Prostate gland (tissue), 2 donors: ENCODE measurements at places on chromosomes 7 and 10. TPM values are rescaled to one million over a fixed set of nuclear protein-coding genes. Genes with fewer than 3 reads are reported as not detected.

GRCh38 chr7:111026343-111026742 lies 64.6 kb upstream of the LRRN3 start:
- H3K36me3 ChIP-seq: no peaks in the 10 kb centered on the region
- H3K4me3 ChIP-seq: no peak overlapping the region
- H3K27me3 ChIP-seq: no peaks in the 10 kb centered on the region
- DNase-seq: no peak
- H3K4me1 ChIP-seq: no peaks in the 10 kb centered on the region
- H3K27ac ChIP-seq: no peak overlapping the region

DNA sequence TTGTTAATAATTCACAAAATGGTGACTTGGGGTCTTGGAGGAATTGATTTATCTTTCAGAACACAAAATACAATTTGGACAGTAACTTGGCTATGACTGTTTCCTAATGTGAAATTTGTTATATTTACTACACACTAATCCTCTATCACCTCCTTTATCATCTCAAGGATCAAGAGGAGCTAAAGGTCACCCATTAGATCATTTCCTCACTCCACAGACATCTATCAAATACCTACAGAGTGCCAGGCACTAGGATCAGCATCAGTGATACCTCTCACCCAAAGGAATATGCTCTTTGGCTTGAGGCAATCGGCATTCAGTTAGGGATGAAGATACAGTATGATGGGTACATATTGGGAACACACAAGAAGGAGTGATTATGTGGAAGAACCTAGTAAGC lies 132.1 kb downstream of the INHBA start:
- no peak overlapping the region for H3K4me3 ChIP-seq
- DNase-seq: no peak
- no peaks in the 10 kb centered on the region for H3K27me3 ChIP-seq
- no peak overlapping the region for H3K27ac ChIP-seq
- H3K4me1 ChIP-seq: no peaks in the 10 kb centered on the region
- H3K36me3 ChIP-seq: no peaks in the 10 kb centered on the region

DNA sequence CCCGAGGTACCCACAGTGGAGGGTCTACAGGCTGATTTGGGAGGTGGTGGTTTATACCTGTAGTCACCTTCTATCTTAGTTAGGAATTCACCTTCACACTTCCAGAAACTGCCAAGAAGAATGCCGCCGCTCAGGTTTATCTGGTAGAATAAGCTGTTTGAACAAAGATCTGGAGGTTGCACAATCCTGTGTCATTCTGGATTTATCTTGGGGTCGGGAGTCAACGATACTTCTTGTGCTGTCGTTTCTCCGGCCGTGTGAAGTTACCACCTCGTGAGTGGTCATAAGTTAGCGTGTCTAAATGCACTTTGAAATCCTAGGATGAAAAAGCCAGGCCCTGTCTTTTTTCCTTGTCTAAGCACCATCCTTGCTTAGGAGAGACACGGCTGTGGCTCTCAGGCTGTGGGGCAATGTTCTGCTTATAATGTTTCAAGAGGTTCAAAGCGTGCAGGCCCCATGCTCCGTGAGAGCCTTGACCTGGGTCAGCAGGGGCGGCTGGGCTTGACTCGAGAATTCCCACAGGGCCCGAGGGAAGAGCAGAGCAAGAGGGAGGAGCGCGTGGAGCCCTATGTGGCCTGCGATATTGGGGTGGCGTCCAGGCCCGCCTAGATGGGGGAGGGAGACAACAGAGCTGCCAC lies 35.5 kb downstream of the GRIFIN start:
- H3K27ac ChIP-seq: peak overlapping the region; percentile 38
- no peaks in the 10 kb centered on the region for H3K36me3 ChIP-seq
- H3K27me3 ChIP-seq: no peaks in the 10 kb centered on the region
- DNase-seq: peak; percentile 88

DNA sequence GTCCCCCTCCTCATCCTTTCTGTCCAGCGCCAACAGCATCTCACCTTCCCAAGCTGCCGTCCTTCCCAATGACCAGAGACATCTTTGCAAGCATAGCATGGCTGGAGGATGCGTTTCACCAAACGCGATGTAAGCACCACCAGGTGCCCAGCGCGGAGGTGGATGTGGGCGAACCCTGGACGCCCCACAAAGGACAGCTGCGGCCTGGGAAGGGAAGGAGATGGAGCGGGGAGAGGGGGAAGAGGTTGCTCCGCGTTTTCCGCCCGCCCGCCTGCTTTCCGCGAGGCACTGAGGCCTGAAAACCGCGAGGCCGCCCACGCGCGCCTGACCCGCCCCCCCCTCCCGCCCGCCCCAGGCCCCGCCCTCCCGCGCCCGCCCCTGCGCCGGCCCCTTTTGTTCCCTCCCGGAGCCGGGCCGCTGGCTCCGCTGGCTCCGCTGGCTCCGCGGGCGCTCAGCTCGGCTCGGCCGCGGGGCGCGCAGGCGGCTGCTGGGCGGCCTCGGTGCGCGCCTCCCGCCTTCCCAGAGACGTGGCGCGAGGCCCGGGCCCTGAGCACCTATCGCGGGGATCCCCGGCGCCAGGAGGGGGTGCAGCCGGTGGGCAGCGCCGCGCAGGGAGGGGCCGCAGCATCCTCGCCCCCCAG lies at the start of gene CLIP2:
CLIP2 (plus strand) TSS at position 390 of the 641 bp plus-strand sequence. CDS start 28,140 bp downstream, outside the sequence.
- H3K36me3 ChIP-seq: no peaks in the 10 kb centered on the region
- H3K4me1 ChIP-seq: peaks cover 9% of the 10 kb centered on the region
- H3K4me3 ChIP-seq: peak within 1 kb of the TSS; percentile 80
- no peaks in the 10 kb centered on the region for H3K27me3 ChIP-seq
- H3K27ac ChIP-seq: peak within 1 kb of the TSS; percentile 69

FAM25G gene
- total RNA-seq: not detected

PRRT4 gene
- 0.05 TPM for total RNA-seq

AKR1B1 gene
- 30.5 TPM for total RNA-seq

NUTM2E gene
- total RNA-seq: 0.57 TPM
